NCI-H2227 treated with DMSO at 0.1 percent for 48 hours (cell line): ENCODE measurements at places on chromosomes 13 and 19.

- no peak for DNase-seq
Observed at GRCh38 chr13:59643364-59643841, 520.3 kb downstream of the DIAPH3 start.

- no peak for DNase-seq
Observed at GRCh38 chr13:97540696-97541095, 106.7 kb downstream of the RAP2A start.

DNA sequence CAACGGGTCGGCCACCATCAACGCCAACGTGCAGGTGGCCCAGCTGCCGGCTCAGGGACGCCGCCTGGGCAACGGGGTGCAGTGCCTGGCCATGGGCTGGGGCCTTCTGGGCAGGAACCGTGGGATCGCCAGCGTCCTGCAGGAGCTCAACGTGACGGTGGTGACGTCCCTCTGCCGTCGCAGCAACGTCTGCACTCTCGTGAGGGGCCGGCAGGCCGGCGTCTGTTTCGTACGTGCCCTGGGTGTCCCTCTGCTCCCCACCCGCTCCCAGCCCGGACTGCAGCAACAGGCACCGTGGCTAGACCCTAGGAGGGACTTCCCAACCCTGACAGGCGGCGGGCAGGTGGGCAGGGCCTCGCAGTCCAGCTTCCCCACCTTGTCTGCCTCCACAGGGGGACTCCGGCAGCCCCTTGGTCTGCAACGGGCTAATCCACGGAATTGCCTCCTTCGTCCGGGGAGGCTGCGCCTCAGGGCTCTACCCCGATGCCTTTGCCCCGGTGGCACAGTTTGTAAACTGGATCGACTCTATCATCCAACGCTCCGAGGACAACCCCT, 3.5 kb downstream of the ELANE start:
- no peak for DNase-seq

GRCh38 chr13:75904012-75904411, 267.9 kb downstream of the LMO7 start:
- DNase-seq, result no peak

DNA sequence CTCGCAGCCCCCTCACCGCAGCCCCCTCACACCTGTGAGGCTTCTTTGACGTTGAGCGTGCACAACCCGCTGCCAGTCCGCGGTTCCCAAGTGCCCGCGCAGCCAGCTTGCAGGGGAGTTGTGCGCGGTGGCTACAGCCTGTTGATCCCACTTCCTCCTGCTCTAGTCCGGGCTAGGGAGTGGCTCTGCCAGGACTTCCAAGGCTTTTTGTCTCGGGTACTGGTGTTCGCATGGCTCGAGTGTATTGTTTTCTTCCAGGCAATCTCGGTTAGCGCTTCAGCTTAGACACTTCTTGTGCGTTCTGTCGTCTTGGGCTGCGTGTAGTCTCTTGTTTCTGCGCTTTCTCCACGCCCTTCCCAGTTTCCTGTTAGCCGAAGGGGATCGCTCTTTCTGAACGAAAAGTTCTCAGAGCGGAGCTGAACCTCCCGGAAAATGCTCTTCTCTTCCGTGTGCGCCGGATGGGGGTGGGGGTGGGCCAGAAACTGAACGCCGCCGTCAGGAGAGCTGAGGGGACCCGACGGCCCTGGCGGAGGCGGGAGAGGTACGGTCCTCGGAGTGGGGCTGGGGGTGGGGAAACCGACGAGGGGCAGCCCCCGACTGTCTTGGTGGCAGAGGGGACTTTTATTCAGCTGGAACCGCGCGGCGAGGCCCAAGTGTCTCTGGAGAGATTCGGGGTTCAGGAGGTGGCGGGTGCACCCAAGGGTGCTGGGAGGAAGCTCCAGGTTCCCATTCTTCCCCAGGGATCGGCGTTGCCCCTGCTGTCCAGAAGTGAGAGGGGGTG, 697 bp upstream of the DGKH start:
- DNase-seq, result peak; percentile 18

- DNase-seq, result no peak
Observed at GRCh38 chr13:31639443-31640163, 99.7 kb upstream of the RXFP2 start.

GRCh38 chr19:18298601-18299000, 17.2 kb upstream of the JUND start:
- DNase-seq, result no peak

- no peak for DNase-seq
Observed at GRCh38 chr19:43506629-43507028, 2.1 kb upstream of the PHLDB3 start.

DNA sequence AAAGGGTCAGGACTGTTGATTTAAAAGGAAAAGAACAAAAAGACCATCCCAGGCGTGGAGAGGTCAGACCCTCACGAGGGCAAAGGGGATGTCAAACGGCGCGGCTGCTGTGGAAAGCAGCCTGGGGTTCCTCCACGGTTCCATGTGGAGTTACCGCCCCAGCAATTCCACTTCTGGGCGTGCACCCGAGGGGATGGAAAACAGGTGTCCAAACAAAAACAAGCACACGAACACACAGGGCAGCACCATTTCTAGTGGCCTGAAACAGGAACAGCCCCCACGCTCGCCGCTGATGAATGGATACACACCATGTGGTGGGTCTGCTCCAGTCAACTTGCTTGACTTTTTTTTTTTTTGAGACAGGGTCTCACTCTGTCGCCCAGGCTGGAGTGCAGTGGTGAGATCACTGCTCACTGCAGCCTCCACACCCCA, 11.2 kb downstream of the AP3D1 start:
- DNase-seq, result no peak

DNA sequence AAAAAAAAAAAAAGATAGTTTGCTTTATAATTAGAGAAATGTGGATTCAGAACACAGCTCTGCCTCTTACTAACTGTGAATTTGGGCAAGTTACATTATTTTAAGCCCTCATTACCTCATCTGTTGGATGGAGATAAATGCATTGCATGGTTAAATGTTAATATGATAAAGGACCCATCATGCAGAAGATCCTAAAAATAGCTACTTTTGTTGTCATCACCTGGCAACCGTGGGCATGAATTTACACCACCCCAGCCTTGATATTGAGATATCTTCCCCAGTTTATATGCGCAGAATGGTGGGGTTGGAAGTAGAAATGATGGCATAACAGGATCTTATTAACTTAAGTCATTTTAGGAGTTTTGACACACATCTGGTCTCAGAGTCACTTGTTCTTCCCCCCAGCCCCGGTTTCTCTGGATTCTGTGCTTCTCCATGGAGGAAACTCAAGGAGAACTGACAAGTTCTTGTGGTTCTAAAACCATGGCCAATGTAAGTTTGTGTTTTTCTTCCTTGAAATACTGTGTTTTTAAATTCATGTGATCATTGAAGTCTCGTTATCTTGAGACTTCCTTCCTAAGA, 8.9 kb downstream of the ZNF546 start:
- DNase-seq, result no peak

DNA sequence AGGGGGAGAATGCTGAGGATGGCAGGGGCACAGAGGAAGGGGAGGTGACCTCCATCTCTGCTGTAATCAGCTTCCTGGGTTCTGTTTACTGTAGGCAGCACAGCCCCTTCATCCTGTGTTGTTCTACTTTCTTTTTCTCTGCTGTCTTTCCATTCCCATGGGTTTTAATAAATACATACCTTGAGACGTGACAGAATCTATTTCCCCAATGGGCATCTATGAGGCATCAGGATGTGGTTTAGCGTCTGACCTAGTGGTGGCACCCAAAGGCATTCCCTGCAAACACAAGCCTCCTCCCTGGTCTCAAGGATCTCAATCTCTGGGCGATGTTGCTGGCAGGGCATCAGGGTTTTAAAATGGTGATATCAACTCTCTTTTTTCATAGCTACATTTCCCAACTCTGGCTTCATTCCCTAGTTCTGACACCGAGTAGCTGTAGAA, 60.8 kb downstream of the ALOX5AP start:
- no peak for DNase-seq

DNA sequence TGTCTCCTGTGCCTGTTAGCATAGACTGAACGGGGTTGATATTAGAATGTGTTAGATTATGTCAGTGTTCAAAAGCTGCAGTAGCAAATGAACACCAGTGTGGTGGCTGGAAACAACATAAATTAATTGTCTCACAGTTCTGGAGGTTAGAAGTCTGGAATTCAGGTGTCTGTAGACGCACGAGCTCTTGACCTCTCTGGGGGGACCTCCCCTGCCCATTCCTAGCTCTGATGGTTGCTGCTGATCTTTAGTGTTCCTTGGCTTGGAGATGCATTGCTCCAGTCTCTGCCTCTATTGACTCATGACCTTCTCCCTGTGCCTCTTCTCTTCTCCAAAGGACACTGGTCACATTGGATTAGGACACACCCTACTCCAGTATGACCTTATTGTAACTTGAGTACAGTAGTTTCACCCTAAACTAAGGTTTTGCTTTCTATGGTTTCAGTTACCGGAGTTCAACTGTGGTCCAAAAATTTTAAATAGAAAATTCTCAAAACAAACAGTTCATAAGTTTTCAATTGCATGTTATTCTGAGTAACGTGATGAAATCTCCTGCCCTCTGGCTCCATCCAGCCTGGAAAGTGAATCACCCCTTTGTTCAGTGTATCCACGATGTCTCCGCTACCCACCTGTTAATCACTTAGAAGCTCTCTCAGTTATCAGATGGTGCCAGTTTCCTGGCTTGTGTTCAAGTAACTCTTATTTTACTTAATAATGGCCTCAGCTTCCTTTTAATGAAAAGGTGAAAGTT, 273.2 kb downstream of the MYO16 start:
- no peak for DNase-seq

DNA sequence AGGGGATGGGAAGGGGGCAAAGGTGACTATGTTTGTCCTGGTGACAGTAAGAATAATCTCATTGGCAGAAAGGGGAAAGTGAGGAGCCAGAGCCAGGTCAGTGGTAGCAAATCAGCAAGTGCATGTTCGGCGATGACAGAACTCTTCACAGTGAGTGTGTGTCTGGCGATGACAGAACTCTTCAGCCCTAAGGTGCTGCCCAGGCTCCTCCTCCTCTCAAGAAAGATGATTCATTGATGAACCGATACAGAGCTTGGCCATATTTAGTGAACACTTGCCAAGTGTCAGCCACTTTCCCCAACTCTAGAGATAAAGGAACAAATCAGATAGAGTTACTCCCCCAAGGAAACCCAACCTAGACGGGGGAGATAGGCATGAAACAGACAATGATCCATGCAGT, 199.3 kb upstream of the UBL3 start:
- no peak for DNase-seq

GRCh38 chr19:28715157-28715556, 497.8 kb downstream of the UQCRFS1 start:
- DNase-seq, result no peak
